ENCODE measurements at places on chromosomes 2 and 18.

- DNase-seq: no peak
Observed at GRCh38 chr2:101036562-101036961, 34.5 kb downstream of the RPL31 start.

DNA sequence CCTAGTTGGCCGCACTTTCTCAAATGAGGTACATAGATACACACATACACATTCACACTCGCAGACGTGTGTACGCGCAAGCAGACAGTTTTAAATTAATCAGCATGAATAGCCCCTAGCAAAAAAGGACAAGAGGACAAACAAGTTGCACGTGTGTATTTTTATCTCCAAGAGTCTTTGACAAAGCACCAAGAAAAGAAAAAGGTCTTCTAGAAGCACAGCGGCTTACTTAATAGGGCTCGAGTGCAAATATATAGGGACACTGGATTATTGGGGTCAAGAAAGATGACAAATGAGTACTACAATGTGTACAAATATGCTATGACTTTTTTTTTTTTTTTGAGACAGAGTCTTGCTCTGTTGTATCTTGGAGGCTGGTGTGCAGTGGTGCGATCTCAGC, 1.7 kb upstream of the BCL2 start:
- DNase-seq: no peak

- DNase-seq: no peak
Observed at GRCh38 chr2:203949228-203949627, 12.7 kb downstream of the ICOS start.

DNA sequence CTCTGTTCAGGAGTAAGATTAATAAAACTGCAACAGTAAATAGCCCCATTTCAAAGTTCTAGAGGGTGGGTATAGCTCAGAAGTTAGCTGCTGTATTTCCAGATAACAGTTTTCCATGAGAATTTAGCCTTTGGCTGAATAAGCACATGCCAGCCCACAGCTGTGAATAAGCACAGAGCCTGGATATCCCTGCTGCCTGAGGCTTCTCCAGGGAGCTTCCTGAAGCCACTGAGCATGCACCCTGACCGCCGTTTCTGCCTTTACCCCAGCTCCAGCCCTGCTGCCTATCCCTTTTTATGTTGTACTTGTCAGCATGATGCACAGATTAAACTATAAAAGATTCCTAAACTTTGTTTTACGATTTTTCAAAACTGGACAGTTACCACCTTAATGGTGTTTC, 85.3 kb downstream of the FEZ2 start:
- no peak for DNase-seq

DNA sequence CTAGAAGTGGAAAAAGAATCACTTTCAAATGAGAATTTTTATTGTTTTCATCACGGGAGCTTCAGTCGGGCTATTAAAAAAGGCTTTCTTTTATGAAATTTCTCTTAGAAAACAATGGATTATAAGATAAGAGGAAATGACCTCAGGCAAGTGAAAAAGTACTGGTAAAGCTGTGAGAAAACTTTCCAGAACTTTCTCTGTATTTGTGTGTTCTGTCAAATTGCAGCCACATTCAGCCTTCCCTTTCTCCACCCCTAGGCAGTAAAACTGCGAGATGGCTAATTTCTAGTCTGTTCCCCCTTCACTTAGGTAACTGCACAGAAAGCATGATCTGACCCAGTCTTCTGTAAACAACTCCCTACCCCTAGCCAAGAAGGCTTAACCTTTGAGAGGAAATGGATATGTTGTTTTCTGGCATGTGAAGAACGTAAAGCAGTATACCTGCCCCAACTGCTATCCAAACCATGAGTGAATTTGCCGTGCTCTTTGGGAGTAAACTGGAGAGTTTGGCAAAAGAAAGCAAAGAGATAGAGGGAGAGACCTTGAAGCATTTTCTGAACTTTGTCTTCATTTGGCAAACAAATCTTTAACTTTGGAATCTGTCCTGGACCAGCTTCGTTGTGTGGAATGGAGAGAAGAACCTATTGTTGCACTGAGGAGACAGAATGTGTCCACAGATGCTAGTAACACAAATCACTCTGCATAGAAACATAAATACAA, 105.4 kb downstream of the ETAA1 start:
- no peak for DNase-seq

GRCh38 chr2:148577845-148578492, 66.6 kb upstream of the EPC2 start:
- no peak for DNase-seq
